ENCODE measurements at places on chromosomes 12 and 14. TPM values are rescaled to one million over a fixed set of nuclear protein-coding genes. Genes with fewer than 3 reads are reported as not detected.

- DNase-seq: peak; percentile 12
Measured at GRCh38 chr12:109310247-109311125, 1.4 kb upstream of the FOXN4 start.

GRCh38 chr14:68234101-68234905 lies 414.7 kb downstream of the RAD51B start:
- DNase-seq: no peak

Gene GLIPR1L1
- total RNA-seq: not detected

Gene GPR132
- 3.4 TPM for total RNA-seq

DNA sequence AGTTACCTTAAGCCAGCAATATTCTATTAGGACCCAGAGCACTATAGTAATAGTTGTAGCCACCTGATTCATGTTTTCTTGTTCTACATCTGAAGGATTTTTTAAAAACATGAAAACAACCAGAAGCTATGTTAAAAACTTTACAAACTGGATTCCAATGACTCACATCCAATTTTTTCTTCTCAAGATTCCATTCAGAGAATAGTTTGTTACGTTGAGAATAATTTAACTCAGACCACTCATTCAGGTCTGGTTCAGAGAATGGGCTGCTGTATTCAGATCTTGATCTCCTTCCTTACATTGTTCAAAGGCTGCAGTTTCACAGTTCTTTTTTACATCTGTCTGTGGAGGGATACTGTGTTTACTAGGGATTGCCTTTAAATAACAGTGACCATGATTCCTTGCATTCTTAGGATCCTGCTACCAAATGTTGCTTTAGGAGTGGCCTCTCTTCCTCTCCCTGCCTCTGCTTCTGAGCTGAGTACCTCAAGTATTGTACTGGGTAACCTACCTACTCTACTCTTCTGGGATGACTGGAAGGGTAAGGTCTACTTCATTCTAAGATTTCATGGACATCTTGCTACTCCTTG lies 448.0 kb upstream of the FBXO33 start:
- DNase-seq: no peak

DNA sequence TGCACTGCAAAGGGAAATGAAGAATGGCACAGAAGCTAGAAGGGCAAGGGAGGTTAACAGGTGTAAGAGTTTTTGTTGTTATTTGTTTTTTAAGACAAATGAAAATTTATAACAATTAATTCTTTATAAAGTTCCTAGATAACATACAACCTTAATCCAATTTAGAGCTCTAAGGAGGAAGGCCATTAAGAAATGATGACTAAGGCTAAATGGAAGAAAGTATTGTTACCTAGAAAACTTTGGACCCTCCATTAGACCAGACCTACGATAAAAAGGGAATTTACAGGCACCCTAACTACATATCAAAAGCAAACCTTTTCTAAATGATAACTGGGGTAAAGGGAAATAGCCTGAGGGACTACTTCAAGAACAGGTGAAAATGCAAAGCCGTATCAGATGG lies 130.8 kb downstream of the PRKD1 start:
- DNase-seq: no peak

GRCh38 chr12:101695706-101696105 lies 1.7 kb upstream of the CHPT1 start:
- no peak for DNase-seq

DNA sequence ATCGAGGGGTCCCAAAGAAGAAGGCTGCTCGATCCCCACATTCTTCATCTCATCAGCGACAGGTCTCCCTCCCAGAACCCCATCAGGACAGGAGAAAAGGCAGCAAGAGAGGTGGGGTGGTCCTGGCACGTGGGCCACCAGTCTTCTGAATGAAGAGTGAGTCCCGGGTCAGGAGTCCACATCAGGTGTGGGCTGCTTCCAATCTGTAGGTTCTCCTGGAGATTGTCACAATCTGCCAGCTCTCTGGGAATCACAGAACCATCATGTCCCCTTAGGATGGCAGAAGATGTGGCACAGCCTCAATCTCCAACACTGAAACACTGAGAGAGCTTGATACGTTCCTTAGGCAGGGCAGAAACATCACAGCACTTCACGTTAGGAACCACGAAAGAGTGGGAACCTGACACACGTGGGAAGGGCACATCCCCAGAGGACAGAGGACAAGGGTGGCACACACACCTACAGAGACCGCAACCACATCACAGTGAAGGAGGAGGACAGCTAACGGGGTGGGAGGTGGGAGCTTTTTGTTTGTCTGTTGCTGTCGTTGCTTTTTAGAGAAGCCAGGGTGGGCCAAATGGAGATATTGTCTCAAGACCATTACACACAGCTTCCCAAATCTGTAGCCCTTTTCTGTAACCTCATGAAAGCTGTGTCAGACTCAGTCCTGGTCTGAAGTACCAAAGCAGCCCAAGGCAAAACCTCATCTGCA lies 284.5 kb downstream of the DPF3 start:
- DNase-seq: no peak

DNA sequence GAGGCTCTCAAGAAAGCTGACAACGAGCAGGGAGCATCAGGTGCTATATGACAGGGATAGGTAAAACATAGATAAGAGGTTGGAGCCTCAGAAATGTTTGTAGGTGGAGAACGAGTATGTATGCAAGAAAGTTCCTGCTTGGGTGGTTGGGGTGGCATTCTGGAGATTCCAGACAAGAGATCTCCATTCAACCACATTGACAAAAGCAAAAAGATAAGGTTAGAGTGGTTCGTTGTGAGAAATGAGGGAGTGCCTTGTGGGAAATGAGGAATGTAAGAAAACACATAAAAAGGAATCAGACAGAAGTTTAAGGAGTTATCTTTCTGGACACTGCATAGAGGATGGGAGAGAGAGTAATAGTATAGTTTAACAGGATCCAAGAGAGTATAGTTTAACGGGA lies 290.3 kb downstream of the DPF3 start:
- no peak for DNase-seq

- no peak for DNase-seq
Measured at GRCh38 chr14:96497087-96497486, 5.1 kb upstream of the PAPOLA start.

Gene SAMD15
- 0.36 TPM for total RNA-seq

DNA sequence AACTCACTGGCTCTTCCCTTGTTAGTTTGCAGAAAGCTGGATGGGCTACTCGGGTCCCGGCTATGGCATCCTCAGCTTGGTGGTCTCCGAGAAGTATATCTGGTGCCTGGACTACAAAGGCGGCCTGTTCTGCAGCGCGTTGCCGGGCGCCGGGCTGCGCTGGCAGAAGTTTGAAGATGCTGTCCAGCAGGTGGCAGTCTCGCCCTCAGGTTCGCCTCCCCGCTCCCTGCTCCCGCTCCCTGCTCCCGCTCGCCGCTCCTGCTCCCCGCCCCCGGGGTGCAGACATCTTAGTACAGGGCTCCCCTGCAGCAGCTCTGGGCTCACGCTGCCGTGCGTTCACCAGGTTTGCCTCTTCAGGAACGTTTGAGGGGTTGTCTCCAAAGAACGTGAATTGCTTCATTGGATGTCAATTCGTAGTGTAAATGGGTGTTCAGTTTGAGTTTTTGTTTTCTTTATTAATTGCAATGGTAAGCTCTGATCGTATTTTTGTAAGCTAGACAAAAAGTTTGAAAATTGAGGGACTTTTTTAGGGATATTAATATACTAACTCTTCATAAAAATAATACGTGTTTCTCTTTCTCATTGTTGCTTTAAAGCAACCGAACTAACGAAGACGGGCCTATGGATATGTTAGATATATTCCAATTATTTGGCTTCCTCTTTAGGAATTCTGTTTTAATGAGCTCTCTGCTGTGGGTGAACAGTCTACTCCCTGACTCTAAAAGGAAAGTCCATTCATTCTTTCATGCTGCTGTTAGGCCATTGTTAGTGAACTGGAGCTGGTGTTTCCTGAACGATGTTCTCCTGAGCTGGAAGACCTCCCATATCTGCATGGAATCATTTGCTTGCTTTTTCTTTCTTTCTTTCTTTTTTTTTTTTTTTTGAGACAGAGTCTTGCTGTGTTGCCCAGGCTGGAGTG lies 71.3 kb downstream of the ANKRD9 start:
- DNase-seq: peak; percentile 94

GRCh38 chr12:56374726-56375597 lies 12.3 kb upstream of the APOF start:
- no peak for DNase-seq

GRCh38 chr12:85155791-85156190 lies 119.6 kb downstream of the LRRIQ1 start:
- DNase-seq: no peak

GRCh38 chr12:59432057-59432456 lies 163.8 kb upstream of the SLC16A7 start:
- DNase-seq: no peak

DNA sequence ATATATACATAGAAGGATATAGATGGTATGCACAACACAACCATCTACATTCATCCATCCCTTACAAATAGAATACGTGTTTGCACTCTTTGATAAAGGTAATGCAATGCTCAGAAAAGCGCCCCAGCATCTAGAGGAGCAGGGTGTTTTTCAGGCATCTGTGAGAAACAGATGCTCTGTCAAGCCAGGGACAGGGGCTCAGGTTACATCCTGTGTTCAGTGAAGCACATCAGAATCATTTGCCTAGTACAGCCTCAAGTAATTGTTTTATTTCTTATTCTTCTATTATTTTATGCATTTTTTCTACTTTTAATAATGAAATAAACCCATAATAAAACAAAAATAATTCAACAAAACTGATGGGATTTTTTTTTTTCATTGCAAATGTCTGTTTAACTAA lies 50.5 kb upstream of the HIF1A start:
- no peak for DNase-seq

GRCh38 chr14:81209167-81209836 lies 11.5 kb downstream of the GTF2A1 start:
- DNase-seq: no peak

GRCh38 chr12:20410734-20411133 lies 42.4 kb downstream of the PDE3A start:
- DNase-seq: no peak

DNA sequence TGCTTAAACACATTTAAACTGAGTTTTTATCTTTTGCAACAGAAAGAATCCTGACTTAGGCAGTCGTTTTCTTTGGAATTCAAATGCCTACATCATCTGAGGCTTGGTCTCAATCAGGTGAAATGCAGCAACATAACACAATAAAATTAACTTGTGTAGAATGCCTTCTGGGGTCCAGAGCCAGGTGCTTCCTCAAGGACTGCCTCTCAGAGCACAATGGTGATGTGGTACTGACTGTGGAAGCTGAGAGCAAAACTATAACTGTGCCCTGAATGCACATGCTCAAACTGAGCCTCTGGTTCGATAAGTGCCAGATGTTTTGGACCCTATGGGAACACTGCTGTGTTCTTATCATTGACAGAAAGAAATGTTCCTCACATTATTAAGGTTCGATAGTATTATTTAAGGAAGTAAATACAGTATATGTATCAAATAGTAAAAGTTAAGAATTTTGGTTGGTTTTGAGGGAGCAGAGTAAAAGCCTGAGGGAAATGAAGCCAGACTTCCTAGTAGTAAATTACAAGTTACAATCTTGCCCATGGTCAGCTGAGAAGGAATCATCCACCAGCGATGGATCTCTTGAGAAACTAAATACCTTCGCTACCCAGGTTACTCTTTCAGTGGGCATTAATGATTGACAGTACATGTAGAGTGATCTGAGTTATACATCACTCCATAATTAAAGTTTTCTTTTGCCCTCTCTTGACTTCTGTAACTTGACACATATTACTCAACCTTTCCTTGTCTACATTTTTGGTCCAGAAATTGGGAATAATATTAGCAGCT lies 122.9 kb upstream of the ATP2B1 start:
- DNase-seq: no peak

GRCh38 chr12:92046557-92047392 lies 98.9 kb downstream of the BTG1 start:
- DNase-seq: no peak

GRCh38 chr12:69430942-69431590 lies 39.1 kb upstream of the FRS2 start:
- no peak for DNase-seq

Gene IGFBP6
- 16.9 TPM for total RNA-seq

Gene ERP27
- total RNA-seq: 3.3 TPM

- DNase-seq: no peak
Measured at GRCh38 chr12:100993916-100994450, 199.4 kb downstream of the ANO4 start.

DNA sequence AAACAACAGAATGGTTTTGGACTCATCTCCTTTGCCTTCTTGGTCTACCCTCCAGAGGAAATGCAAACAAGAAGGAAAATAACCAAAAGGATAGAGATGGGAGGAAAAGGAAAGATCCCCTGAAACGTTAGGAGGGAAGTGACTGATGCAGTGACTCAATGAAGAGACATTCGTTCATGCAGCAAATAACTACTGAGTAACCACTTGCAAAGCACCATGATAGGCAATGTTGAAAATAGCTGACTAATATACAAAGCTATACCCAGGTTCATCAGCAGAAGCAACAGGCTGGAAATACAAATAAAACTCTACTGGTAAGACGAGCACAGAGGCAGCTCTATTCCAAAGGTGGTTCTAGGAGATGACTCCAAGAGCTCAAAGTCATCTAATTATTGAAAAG lies 41.8 kb downstream of the R3HDM2 start:
- no peak for DNase-seq

Gene SLC17A8
- total RNA-seq: 2.3 TPM

Gene SERPINA1
- 197 TPM for total RNA-seq

DNA sequence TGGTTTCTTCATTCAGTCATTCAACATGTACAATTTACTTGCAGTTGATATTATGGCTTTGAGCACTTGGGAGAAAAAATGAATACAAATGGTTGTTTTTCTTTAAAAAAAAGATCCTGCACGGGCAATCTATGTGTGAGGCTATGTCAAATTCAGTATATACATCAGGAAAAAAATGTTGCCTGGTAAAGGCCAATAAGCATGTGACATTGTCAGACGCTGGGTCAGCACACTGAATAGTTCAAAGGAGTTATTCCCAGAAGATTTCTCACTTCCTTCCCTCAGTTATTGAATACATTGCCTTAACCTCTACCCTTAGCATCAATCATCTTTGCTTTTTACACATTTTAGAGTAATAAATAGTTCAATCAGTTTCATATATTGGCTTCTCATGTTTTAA lies 319.2 kb downstream of the NUAK1 start:
- DNase-seq: no peak

GRCh38 chr12:118979763-118980406 lies 1.5 kb upstream of the SRRM4 start:
- DNase-seq: no peak

- DNase-seq: peak; percentile 6
Measured at GRCh38 chr14:104134061-104134965, 4.1 kb upstream of the KIF26A start.

Gene SCFD1
- total RNA-seq: 79.1 TPM

- no peak for DNase-seq
Measured at GRCh38 chr14:35231207-35231760, 60.9 kb upstream of the PSMA6 start.

GRCh38 chr12:64544371-64545080 lies 65.8 kb upstream of the RASSF3 start:
- no peak for DNase-seq

Gene DLGAP5
- total RNA-seq: 8.1 TPM

Gene PTMS
- 123 TPM for total RNA-seq

GRCh38 chr12:84413656-84414055 lies 498.9 kb downstream of the SLC6A15 start:
- DNase-seq: no peak

DNA sequence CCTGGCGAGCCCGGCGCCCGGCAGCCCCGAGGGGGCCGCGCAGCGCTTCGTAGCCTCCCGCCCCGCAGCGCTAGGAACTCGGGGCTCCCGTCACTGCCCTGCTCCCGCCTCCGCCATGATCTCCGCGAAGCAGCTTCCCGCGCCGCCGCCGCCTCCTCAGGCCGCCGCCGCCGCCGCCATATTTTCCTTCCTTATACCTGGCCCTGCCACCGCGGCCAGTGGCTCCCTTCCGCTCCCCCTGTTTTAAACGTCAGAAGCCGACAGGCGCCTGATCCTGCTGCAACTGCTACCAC lies 286 bp downstream of the PPP4R3A start:
- DNase-seq: no peak
